T-helper 9 cell (primary cell): ENCODE measurements at places on chromosomes 5 and 9.

DNA sequence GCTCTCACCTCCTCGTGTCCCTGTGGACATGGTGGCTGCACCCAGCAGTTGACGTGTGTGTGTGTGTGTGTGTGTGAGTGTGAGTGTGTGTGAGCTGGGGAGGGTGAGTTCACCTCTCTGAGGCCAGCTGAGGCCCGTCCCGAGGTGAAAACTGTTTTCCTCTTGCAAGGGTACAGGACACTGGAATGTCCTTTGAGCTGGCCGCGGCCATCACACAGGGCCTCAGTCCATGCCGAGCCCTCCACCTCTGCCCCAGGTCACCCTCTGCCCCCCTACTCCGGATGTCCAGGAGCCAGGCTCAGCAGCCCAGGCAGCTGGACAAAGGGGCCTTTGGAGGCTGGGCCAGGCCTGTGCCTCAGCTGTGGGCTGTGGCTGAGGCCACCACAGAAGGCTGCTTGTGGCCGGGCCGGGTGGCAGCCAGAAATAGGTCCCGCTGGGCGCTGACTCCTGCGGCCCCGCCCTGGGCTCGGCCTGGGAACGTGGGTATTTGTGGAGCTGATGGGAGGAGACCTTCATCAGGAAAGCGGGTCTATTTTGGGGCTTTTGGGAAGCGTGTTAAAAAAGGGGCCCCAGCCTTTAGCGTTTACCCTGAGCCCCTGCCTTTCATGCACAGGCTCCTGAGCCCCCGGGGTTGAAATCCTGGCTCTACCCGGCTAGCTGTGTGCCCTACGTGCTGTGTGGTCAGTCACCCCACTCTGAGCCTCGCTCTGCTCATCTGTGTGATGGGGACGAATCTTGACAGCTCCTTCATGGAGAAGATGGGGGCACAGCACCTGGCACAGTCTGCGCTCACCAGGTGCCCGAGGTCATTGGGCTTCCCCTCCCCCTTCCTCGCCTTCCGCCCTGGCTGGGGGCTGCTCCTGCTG, 75.1 kb upstream of the IER5L start:
- no peak for DNase-seq

- no peak for DNase-seq
These were observed 7.1 kb upstream of the FAF2 start for GRCh38 chr5:176440927-176441706.

GRCh38 chr9:129143031-129143927, 32.1 kb downstream of the PTPA start:
- DNase-seq, result peak; percentile 72

- no peak for DNase-seq
These were observed 208.0 kb downstream of the CHSY3 start for GRCh38 chr5:130112246-130112645.

DNA sequence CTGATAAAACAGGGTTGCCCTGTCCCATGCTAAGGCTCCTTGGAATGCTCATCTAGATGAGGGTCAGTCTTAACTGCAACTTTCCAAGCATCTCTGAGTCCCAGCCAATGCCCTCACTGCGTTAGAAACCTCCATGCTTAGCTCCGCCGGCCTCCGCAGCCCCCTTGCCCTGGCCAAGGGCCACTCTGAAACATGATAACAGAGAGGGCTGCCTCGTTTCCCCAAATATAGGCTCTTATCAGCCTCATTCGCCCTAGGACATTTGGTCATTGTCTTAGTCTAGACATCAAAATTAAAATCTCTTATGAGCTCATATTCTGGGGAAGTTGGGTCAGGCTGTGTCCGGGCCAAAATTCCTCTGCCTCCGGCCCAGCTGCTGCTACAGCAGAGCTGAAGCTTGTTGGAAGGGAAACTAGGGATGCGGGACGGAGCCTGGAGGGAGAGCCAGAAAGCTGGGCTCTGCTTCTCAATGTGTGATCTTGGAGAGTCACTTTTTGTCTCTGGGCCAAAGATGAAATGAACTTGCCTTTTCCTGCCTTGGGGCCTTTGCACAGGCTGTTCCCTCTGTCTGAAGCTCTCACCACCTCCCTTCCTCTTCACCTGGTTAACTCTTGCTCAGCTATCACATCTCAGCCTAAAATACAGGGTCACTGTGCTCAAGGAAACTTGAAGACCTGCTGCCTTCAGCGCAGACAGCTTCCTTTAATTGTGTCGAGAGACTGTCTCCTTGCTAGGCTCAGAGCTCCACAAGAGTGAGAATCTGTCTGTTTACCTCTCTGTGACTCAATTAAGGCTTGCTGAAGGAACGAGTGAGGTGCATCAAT, 191.3 kb downstream of the RGS3 start:
- DNase-seq, result no peak

- DNase-seq, result no peak
These were observed 294.7 kb upstream of the TNC start for GRCh38 chr9:115412656-115413055.

DNA sequence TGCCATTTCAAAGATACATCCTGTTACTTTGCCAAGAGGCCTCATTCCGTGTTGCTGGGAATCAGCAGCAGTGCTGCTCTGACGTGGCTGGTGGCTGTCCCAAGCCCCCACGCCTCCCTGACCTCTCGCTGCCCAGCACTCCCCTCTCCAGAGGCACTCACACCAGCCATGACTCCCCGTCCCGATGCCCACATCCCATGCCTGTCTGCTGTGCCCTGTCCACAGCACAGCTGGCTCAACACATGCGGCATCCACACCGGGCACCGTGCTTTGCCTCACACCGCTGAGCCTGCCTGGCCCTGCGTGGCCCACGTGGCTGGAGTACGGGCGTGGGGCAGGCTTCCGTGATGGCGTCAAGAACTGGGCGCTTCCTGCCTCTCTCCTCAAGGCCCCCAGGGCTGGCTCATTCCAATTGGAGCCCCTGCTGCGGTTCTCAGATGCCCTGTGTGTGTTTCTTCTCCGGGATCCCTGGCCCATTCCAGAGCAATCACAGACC, 7.8 kb upstream of the LCN1 start:
- DNase-seq, result no peak

DNA sequence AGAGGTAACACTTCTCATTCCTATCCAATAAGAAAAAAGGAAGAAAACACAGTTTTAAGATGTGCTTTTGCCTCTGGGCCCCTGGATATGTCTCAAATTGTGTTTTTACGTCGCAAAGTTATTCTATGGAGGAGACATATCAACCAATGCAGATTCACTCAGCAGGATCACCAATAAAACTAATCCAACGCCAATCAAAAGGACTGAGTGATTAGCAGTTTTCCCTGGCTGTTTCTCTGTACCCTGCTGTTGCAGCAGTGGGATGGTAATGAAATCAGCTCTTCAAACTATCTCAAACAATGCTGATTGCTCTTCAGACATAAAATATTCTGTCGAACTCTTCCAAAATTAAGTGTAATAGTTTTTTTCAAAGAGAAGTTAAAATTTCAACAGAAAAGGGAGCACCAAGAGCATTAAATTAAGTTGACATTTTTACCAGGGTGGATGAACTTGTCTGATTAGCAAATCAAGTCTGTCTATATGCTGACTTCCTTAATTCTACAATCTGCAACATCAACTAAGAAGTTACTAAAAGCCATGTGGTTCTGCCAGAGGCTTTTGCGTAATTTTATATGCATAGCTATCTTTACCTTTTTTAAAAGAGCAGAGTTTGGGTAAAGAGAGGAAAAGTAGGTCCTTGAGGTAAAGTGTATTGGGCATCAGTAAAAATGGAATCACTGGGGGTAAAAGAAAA, 9.7 kb upstream of the HK3 start:
- DNase-seq, result no peak

DNA sequence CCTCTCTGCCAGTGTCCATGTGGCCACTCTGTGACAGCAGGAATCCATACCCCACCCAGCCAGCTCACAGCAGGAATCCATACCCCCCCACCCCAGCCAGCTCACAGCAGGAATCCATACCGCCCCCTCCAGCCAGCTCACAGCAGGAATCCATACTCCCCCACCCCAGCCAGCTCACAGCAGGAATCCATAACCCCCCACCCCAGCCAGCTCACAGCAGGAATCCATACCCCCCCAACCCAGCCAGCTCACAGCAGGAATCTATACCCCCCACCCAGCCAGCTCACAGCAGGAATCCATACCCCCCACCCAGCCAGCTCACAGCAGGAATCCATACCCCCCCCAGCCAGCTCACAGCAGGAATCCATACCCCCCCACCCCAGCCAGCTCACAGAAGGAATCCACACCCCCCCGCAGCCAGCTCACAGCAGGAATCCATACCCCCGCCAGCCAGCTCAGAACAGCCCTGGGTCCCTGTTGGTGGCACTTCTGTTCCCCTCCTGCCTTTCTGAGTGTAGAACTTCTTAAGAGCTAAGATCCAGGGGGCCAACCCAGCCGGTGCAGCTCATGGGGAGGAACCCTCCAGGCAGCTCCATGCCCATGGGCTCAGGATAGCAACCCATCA, 8.4 kb upstream of the RXRA start:
- DNase-seq, result no peak

DNA sequence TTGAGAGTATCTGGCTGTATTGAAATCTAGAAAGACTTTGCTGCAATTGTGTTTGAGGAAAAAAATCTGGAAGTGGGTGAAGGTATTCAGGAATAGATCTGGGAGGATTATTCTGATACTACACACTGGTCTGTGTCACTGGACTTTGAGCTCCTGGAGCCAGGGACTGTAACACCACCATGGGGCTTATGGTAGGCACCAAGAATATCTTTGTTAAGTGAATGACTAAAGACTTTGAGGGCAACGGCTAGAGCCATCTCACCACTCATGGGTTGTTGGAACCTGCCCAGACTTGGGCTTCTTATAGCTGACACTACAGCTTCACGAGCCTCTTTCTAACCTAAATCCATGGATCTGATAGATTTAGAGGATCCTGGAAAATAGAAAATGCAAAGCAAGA, 10.2 kb downstream of the NFX1 start:
- no peak for DNase-seq

DNA sequence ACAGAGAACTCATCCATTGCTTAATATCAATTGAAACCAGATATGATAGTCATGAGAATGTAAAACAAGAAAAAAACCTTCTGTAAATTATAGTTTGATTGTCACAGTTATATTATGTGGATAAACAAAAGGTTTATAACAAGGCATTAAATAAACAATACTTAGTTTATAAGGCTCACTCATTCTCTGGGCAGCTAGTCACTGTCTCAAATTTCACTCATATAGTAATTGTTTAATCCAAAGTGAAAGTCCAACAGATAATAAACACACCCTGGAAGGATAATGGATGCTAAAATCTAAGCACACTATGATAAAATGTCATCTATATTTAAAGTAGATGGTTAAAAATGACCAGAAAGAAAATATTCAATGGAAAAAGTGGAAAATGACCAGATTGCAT, 30.8 kb upstream of the SLC12A2 start:
- DNase-seq, result no peak

DNA sequence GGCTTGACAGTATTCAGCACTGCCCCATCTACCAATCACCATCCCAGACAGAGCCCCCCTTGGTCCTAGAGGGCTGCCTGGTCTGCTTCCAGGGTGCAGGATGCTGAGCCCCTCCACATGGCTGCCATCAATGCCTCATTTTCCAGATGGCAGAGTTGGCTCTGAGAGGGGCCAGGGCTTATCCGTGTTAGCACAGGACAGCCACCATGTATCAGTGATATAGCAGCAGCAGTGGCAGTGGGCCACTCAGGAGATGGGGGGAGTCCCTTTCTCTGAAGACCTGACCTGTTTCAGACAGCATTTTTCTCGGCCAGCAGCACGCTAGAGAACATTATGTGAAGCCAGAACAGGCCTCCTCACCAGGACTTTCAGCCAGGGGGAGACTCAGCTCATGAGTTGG, 1.6 kb upstream of the SMIM32 start:
- no peak for DNase-seq

- DNase-seq, result peak; percentile 13
These were observed 20.8 kb upstream of the MATR3 start for GRCh38 chr5:139272471-139273321.

DNA sequence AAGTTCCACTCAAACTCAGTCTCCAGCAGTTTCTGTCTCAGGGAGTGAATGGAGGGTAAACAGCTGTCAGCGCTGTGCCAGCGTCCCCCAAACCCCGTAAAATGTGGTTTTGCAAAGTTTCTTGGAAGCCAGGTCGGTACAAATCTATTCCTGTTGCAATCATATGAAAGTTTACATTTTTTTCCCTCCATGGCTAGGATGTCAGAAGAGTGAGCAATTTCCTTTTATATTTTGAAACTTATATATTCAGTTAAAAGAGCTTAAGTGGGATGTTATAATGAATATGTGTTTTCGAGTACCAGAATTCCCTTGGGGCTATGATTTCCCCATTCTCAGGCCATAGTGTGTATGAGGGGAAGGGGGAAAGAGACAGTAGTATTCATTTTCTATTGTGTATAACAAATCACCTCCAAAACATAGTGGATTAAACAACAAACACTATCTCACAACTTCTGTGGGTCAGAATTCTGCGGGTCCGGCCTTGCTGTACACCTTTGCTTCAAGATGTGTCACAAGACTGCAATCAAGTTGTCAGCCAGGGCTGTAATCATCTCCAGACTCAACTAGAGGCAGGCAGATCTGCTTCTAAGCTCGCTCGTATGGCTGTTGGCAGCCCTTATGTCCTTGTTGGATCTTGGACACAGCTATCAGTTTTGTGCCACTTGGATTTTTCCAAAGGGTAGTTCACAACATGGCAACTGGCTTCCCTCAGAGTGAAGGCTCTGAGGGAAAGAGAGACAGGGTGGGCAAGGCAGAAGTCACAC, 107.4 kb downstream of the SNX18 start:
- DNase-seq, result no peak

GRCh38 chr5:10675177-10675700, 85.8 kb downstream of the DAP start:
- no peak for DNase-seq

DNA sequence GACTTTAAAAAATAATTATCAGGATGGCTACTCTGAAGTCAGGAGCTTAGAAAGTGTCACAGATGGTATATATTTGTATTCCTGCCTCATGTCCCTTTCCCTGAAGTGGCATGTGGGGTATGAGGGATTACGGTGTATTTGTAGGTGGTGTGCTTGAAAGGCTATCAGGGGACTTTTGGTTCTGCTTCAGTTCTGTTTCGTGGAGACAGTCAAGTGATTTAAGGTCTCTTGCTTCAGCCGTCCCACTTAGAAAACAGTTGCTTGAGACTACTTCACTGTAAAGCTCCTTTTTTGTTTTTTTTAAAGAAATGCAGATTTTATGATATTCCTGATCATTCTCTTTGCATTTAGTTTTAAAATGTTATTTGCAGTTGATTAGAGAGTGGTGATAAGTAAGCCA, 18.3 kb downstream of the PARP8 start:
- no peak for DNase-seq
